ENCODE measurements at places on chromosomes 13 and 19.

GRCh38 chr19:38634757-38635482 is 12.5 kb upstream of the ACTN4 start:
- peak; percentile 85 for DNase-seq

DNA sequence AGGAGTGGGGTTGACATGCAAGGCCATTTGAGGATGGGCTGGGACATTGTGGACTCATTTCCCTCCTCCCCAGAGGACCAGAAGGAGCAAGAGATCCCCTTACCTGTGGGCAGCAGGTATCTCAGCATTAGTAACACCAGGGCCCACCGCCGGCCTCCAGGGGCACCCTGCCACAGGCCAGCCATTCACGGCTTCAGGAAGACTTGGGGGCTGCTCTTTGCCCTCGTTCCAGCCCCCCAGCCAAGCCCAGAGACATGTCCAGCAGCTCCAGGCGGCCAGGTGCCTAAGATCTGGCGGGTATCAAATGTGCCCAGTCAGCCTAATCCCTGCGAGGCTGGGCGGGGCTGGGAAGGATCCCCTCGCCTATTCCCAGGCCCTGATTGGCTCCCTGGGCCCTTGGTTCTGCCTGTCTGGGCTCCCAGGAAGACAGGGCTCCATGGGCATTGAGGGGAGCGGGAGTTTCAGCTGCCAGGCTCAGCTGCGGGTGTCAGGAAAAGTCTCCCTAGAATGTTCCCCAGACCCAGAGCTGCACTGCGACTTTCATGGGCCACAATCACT is 21.3 kb upstream of the OR1M1 start:
- no peak for DNase-seq

DNA sequence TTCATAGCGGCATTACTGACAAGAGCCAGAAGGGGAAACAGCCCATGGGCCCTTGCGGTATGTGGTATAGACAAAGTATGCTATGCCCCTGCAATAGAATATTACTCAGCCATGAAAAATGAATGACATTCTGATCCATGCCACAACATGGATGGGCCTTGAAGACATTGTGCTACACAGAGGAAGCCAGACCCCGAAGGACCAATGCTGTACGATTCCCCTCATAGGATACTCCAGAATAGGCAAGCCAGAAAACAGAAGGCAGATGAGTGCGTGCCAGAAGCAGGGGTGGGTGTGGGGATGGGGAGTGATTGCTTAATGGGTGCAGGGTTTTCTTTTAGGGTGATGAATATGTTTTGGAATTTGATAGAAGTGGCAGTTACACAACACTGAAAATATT is 342.0 kb downstream of the TEX29 start:
- DNase-seq: no peak

DNA sequence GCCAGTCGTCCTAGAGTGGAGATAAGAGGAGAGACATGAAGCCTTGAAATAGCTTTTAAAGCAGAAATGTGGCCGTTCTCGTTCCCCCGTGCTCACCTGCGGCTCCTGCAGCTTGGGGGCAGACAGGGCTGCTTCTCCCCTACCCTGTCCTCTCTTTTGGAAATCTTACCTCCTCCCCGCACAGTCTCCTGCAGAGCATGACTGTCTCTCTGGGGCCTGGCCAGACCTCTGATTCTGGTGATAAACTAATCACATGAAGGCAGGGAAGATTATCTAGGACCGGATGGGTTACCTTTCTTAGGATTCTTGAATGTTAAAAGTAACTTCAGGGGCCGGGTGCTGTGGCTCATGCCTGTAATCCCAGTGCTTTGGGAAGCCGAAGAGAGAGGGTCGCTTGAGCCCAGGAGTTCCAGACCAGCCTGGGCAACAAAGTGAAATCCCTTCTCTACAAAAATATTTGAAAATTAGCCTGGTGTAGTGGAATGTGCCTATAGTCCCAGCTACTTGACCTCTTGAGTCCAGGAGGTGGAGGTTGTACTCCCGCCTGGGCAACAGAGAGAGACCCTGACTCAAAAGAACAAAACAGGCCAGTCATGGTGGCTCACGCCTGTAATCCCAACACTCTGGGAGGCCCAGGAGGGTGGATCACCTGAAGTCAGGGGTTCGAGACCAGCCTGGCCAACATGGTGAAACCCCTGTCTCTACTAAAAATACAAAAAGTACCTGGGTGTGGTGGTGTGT is 8.1 kb downstream of the CEBPA start:
- DNase-seq: no peak

GRCh38 chr19:1018932-1019615 is 1.8 kb downstream of the TMEM259 start:
- DNase-seq: no peak

- peak; percentile 69 for DNase-seq
Observed at GRCh38 chr13:40664350-40665125, 1.9 kb downstream of the FOXO1 start.

- no peak for DNase-seq
Observed at GRCh38 chr19:2221918-2222317, 14.2 kb downstream of the PLEKHJ1 start.

- DNase-seq: no peak
Observed at GRCh38 chr13:48043789-48044503, 6.4 kb downstream of the NUDT15 start.

GRCh38 chr13:73610799-73611592 is 523.2 kb downstream of the KLF12 start:
- no peak for DNase-seq

DNA sequence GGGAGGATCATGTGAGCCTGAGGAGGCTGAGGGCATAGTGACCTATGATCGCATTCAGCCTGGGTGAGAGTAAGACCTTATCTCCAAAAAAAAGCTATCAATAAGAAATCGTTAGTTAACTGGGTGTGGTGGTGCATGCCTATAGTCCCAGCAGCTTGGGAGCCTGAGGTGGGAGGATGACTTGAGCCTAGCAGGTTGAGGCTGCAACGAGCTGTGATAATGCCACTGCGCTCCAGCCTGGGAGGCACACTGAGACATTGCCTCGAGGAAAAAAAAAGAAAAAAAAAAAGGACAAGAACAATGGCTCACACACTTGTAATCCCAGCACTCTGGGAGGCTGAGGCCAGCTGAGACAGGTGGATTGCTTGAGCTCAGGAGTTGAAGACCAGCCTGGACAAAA is 16.2 kb downstream of the PSPC1 start:
- peak; percentile 17 for DNase-seq

DNA sequence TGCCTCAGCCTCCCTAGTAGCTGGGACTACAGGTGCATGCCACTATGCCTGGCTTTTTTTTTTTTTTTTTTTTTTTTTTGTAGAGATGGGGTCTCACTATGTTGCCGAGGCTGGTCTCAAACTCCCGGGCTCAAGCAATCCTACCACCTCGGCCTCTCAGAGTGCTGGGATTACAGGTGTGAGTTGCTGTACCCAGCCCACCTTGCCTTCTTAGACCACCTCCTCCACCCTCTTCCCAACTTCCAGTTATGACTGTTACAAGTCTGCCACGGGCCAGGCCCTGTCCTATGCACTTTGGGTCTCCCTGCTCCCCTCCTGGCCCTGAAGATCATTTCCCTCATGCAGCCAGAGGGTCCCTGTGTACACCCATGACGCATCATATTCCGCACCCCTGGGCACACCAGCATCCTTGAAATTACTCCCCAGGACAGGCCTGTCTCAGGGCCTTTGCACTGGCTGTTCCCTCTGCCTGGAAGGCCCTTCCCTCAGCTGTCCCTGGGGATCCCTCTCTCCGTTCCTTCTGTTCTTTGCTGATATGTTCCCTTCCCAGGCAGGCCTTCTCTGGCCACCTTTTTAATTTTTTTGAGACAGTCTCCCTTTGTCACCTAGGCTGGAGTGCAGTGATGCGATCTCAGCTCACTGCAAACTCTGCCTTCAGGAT is 3.0 kb downstream of the LGALS4 start:
- DNase-seq: no peak

GRCh38 chr13:76645632-76646031 is 240.6 kb downstream of the KCTD12 start:
- DNase-seq: no peak

DNA sequence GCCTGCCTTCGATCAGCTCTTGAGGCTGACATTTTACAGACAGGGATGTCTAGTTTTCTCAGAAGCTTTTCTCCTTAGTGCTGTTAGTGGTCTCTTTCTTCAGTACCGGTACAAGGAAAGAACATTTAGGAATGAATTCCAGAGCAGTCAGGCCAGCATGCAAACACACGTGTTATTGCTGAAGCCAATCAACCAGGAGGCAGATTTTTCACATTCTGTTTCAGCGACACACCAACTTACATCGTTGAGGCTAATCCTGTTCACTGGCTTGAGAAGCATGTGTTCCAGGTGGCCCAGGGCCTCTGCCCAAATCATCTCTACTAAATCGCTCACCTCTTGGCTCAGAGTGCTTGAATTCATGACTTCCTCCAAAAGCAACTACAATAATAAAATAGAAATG is 19.2 kb downstream of the PARP4 start:
- DNase-seq: no peak

Data from suppressor macrophage (primary cell).